Left kidney (tissue), 8 donors: ENCODE measurements at places on chromosomes 5 and 9. TPM values are rescaled to one million over a fixed set of nuclear protein-coding genes. Genes with fewer than 3 reads are reported as not detected.

ACOT12 gene
- polyA plus RNA-seq, result 1.2 TPM

CHSY3 gene
- 5.0 TPM for polyA plus RNA-seq

IL9 gene
- not detected for polyA plus RNA-seq

TAF11L5 gene
- polyA plus RNA-seq, result not detected

LAMC3 gene
- polyA plus RNA-seq, result 22.8 TPM

GRCh38 chr9:33263131-33264002 lies 1.1 kb downstream of the BAG1 start:
- DNase-seq, result peak; percentile 21

DNA sequence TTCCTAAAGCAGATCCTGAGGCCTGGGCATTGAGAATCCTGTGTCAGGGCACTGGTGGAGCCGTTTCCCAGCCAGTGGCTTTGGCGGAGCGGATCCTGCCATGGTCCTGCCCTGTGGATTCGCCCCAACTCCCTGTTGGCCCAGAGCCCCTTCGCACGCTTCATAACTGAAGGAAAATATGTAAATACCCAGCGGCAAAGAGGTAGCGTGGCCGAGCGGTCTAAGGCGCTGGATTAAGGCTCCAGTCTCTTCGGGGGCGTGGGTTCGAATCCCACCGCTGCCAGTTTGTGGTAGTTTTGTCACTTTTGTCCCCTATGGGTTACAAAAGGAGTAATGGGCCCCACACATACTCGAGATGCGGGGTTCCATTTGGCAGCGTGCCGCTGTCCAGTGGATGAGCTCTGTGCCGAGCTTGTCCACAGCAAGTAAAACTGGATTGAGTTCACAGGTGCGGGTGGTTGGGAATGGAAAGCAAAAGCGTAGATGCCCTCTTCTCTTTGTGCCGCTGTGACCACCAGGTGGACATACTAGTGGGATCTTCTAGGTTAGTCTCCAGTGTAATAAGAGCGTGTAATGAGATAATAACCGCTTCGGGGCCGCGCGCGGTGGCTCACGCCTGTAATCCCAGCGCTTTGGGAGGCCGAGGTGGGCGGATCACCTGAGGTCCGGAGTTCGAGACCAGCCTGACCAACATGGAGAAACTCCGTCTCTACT lies 17.3 kb downstream of the TRIM7 start:
- DNase-seq, result no peak

DNA sequence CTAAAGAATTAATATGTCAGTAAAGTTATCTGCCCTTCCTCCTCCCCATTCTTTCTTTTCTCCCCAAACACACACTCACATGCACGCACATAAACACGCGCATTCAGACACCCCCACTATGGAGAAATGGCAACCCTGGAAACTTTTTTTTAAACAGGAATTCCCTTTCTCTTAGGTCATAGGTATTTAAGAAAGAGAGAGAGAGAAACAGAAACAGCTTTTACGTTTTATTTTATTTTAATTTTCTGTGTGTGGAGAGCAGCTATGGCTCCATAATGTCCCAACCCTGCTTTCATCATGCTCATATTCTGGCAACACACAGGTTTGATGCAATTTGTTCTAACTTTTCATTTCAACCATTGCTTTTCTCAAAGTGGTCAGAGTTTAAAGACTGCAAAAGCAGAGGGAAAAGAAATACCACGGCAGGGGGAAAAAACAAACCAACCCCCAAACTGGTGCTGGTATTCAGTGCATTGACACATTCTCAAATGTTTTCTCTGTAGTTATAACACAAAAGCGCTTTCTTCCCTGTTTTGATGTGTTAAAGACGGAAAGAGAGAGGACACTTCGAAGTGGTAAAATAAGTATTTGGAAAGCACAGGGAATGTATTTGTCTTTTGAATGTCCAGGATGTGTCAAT lies 126.0 kb upstream of the TMEM161B start:
- DNase-seq, result no peak

- no peak for DNase-seq
Observed at GRCh38 chr5:172626031-172626581, 15.0 kb upstream of the NEURL1B start.

GRCh38 chr9:124482431-124483031 lies 24.7 kb downstream of the NR5A1 start:
- DNase-seq, result no peak

DNA sequence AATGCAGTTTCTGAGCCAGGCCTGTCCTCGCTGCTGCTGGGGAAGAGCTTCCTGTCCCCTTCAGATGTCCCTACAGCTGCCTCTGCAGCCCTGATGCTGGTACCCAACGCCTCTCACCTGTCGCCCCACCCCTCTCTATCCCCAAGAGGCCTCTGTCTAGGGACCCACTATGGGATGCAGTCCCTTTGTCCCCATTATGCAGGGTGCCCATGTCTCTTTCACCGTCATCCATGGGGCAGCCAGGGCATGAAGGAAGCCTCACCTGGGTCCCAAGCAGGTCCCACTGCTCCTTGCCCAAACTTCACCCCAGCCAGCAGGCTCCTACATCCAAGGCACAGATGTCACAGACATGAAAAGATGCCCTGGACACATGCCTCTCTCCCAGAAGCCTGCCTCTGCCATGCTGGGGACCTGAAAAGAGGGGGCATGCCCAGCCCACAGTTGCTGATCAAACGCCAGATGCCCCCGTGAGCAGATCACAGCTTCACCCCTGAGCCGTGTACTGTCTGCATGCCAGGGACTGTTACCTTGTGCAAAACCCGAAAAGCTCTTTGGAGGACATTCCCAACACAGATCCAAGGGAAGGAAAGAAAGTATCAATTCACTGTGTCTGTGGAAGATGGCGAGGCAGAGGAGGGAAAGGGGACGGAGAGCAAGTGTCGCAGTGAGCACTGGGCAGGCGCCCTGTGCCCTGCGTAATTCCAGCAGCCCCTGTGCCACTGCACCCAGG lies 81.0 kb downstream of the ADAMTS2 start:
- no peak for DNase-seq

DNA sequence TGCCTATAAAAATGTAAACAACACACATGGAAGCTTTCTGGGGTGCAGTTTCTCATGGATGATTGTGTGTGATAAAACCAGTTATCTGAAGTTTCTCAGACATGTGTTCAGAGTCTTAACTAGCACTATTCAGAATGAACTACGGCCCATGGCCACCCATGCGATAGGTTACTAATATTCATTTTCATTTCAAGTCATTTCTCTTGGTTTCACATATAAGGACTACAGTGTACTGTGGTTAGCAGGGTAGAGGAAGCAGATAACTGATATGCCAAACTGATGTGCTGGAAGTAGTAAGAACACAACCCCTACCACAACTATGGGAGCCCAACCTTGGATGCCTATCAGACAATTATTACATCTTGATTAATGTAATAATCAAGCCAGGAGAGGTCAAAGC lies 372.1 kb downstream of the DTWD2 start:
- no peak for DNase-seq

- no peak for DNase-seq
Observed at GRCh38 chr5:132065951-132066701, 5.7 kb downstream of the IL3 start.

GRCh38 chr5:146765089-146765832 lies 113.3 kb downstream of the PPP2R2B start:
- DNase-seq, result no peak

- no peak for DNase-seq
Observed at GRCh38 chr5:137148655-137149054, 350.5 kb downstream of the SPOCK1 start.

- DNase-seq, result no peak
Observed at GRCh38 chr5:135228222-135228621, 170.8 kb downstream of the MACROH2A1 start.

DNA sequence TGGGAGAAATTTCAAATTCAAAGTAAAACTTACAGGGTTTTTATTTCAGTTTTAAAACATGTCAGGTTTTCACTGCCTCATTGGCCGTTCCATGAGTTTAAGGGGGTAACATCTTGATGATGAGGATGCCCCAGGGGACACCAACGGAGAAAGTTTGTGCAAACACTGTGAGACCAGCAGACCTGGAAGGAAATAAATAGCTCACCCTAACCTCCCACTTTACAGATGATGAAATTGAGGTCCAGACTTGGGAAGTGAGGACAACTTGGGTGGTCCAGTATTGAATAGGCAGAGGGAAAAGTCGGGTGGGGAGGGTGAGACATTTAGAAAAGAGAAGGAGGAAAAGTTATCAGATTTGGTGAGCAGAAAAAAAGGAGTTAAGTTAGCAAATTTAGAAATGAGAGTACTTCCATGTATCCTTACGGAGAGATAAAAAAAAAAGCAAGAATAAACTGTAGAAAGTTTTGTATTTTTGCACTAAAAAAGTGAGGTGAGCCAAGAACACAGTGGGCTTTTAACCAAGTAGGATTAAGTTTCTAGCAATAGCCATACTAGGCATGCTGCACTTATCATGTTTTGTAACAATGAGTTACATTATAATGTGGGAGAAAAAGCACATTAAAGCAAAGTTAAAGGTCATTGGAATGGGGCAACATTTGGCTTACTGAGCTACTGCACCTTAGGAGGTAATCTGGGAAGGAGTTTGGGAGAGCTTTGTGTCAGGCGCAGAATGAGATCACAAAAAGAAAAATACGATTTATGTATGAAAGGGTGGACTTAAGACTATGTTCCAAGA lies 125.1 kb downstream of the GAS1 start:
- no peak for DNase-seq

- DNase-seq, result no peak
Observed at GRCh38 chr5:175021321-175021720, 296.9 kb downstream of the MSX2 start.

DNA sequence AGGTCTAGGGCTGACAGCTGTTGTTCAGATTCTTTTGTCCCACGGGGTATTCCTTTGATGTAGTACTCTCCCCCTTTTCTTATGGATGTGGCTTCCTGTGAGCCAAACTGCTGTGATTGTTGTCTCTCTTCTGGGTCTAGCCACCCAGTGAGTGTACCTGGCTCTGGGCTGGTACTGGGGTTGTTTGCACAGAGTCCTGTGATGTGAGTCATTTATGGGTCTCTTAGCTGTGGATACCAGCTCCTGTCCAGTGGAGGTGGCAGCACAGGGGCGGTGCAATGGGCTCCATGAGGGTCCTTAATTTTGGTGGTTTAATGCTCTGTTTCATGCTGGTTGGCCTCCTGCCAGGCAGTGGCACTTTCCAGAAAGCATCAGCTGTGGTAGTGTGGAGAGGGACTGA lies 161.3 kb downstream of the CAVIN4 start:
- no peak for DNase-seq

GRCh38 chr5:59600998-59601397 lies 292.5 kb downstream of the PDE4D start:
- DNase-seq, result no peak

DNA sequence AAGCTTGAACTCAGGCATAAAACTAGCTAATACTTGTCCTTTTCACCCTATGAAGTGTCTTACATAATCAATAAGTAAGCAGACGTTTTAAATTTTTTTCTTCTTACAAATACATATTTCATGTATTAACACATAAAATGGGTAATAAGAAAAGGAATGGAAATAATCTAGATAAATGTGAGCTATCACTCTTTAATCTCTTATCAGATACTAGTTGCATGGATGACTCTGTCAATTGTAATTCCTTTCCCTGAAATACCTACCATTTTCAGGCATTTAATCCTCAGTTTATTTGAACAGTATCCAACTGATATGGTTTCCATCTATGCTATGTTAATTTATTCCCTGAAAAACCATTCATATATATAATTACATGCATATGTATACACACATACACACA lies 166.0 kb upstream of the RGS7BP start:
- DNase-seq, result no peak

DNA sequence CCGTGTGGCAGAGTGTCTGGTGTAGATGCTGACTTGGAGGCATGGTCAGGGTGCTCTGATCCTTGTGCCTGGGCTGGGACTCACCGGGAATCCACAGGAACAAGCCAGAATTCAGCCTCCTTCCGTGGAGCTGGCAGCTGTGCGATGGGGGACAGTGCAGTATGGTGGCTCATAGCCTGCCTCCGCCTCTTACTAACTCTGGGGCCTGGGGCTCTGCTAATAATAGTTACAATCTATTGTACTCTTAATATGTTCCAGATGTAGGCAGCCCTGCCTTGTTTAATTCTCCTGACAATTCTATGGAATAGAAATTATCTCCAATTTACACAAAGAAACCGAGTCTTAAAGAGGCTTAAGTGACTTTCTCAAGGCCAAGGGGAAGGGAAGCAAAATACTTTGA lies 77.6 kb downstream of the PCDH1 start:
- no peak for DNase-seq

GRCh38 chr9:84212982-84213381 lies 127.6 kb downstream of the SLC28A3 start:
- DNase-seq, result no peak

DNA sequence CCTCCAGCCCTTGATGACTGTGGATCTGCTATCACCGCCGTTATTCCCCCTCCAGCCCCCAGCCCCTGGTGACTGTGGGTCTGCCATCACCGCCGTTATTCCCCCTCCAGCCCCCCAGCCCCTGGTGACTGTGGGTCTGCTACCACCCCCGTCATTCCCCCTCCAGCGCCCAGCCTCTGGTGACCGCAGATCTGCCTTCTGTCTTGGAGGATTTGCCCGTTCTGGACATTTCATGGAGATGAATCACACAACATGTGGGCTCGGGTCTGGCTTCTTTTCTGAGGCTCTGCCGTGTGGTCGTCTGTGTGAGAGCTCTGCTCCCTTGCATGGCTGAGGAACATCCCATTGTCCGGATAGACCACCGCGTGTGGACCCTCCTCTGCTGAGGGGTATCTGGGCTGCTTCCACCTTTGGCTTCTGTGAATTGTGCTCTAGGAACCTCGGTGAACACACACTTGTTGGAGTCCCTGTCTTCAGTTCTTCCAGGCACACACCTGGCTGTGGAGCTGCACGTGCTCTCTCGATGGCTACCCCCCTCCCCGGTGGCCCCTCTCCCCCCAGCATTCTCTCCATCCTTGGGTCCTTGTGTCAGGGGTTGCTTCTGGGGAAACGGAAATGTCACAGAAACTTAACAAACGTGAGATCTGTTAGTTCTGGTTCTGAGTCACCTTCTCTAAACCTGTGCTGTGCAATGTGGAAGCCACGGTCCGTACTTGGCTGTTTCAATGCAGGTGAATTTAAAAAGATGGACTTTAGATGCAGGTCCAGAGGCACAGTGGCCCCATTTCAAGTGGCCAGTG lies 105.3 kb upstream of the COL5A1 start:
- no peak for DNase-seq

DNA sequence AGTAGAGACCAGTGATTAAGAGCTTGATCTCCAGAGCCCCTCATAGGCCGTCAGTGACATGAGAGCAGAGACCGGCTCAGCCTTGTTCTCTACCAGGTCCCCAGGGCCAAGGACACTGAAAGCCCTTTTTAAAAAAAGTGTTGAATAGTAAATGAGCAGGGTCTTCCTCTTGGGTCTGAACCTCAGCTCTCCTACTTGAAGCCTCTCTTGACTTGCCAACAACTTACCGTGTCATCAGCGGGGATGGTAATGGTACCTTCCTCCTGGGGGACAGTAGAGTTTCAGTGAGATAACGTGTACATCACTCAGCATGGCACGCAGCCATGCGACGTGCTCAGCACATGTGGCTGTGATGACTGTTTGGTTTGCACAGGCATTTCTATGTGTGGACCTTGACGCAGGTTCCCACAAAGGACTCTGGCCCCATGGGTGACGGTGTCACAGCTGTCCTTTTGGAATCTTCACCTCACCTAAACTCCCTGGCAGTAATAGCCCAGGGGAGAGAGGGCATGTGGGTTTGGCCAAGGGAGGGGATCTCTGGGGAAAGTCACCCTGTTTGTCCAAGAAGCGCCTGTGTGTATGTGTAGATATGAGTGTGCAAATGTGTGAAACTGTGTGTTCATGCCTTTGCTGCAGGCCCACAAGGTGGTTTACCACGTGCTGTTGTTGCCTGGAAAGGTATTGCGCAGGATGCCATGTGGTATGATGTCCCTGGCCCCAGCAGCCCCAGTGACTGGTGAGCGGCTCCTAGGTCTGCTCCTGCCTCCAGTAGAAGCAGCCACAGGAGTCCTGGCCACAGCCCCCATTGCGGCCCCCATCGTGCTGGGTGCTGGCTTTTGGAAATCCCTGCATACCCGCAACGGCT lies 18.7 kb downstream of the ERGIC1 start:
- DNase-seq, result no peak
